Smooth muscle cell of the brain vasculature (primary cell): ENCODE measurements at places on chromosomes 2 and 18.

- DNase-seq = no peak
Observed at GRCh38 chr2:79789811-79790210, 277.0 kb downstream of the CTNNA2 start.

DNA sequence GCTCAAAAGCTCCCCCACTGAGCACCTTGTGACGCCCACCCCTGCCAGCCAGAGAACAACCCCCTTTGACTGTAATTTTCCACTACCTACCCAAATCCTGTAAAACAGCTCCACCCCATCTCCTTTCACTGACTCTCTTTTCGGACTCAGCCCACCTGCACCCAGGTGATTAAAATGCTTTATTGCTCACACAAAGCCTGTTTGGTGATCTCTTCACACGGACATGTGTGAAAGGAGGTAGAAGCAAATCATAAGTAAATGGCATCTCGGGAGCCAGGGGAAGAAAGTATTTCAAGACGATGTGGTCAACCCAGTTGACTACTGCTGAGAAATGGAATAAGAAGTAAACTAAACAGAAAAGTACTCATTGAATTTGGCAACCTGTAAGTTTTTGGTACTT lies 11.2 kb upstream of the NCKAP1 start:
- DNase-seq = no peak

DNA sequence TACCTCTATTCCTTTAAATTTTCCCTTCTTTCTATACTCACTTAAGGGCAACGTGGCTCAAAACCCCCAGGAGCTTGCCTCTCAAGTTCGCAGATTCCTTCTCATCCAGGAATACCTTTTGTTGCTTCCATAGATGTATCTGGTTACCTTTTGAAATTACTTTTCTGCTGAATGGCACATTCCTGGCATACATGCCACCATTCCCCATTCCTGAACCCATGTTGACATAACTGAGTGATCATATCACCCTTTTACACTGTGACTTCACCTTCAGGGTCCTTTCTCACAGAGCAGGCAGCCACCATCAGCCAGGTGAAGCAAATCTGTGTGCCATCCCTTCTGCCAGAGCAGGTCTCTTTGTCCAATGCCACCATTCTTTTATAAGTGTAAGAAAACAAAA lies 615.8 kb downstream of the ARHGAP15 start:
- DNase-seq = no peak

GRCh38 chr2:75003773-75004172 lies 45.3 kb downstream of the POLE4 start:
- no peak for DNase-seq

- no peak for DNase-seq
Observed at GRCh38 chr2:104046466-104046865, 807.4 kb upstream of the POU3F3 start.

DNA sequence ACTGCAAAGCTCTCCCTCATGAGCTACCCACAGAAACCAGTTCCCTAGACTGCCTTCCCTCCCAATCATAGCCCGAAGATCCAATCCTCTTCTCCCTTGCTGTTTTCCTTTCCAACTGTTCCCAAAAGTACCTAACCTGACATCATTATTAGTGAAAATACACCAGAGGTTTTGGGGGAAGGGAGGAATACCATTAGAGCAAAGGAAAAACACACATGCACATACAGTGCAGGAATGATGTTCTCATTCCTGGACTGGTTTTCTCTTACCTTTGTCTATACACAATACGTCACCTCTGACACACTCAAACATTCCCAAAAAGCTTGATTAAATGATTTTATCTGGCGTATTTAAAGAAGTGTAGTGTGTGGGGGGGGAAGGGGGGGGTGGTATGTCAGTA lies 46.2 kb downstream of the IKZF2 start:
- DNase-seq = no peak

- no peak for DNase-seq
Observed at GRCh38 chr2:67923696-67924095, 139.1 kb downstream of the C1D start.

- no peak for DNase-seq
Observed at GRCh38 chr2:141923657-141924056, 207.2 kb downstream of the LRP1B start.

DNA sequence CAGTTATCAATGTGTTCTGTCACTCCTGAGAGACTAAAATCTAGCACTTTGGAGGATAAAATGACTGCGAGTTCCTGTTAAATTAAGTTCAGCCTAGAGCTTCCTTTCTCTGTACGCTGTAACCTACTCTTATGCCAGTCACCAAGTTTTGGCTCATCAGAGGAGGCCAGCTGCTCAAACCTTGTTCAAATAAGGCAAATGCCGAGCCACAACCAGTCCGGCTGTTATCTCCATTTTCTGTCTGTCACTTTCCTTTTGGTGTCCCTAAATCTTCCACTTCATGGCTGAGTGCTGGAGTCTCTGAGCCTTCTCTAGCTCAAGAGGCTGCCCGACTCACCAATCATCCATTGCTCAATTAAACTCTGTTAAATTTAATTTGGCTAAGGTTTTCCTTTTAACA lies 33.5 kb upstream of the PXDN start:
- no peak for DNase-seq

DNA sequence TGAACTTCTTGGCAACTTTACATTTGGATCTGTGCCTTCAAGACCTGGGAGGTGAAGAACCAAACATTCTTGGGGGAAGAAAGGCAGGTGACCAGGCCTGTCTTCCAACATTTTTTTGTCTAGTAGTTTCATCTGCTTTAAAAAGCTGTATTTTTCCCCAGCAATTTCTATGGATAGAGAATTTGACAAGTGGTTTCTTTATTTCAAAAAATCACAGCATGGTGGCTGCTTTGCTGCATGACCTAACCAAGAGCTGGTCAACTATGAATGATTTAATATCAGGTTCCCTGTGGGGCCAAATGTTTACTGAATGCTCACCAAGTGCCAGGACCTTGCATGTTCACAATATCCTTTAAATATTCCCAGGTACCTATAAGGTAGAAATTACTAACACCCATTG lies 19.1 kb downstream of the LRP2 start:
- no peak for DNase-seq

DNA sequence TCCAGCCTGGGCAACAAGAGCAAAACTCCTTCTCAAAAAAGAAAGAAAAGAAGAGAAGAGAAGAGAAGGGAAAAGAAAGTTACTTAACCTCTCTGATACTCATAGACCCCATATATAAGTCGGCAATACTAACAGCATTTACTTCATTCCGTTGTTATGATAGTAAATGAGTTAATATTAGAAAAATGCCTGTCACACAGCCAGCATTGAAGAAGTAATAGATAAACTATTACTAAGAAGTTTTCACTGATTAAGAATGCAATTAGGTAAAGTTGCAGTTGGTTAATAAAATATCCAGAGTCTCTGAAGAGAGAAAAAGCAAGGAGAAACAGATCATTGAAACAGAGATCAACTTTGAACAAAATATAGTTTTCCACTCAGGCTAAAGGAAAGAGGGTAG lies 161.3 kb upstream of the UBE2E3 start:
- no peak for DNase-seq

DNA sequence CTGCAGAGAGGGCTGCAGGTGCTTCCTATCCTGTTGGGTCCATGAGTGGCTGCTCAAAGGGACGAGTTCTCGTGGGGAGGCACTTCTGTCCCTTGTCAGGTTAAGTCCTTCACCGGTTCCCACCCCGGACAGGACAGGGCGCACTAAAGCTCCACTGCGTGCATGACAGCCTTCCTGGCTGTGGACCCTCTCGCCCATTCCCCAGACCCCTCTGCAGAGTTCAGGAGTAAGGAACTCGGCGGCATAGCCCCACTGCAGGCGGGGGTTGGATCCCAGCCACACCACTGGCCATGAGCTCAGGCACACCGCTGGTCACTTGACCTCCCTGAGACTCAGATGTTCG lies 147.5 kb upstream of the ID2 start:
- no peak for DNase-seq

DNA sequence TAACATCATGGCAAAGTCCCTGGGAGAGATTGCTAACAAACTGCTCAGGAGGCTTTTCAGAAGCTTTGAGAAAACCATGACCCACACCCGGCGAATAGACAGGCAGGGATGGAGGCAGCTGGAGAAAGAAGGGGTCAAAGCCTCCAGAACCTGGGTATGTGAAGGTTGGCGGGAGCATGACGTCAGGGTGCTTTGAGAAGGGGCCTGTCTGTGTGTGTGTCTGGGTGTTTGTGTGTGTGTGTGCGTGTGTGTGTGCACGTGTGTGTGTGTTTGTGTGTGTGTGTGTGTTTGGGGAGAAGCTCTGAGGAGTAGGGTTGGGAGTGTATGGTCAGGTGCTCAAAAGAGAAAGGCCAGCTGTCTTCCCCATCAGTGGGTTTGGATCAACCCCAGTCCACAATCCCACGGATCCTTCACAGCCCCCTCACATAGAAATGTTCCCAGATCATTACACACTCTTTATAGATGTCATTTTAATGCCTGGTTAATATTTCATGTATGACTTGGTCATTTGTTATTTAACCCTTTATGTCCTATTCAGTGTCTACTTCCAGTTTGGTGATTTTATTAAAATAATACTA lies 254.1 kb upstream of the SMIM21 start:
- DNase-seq = no peak

GRCh38 chr2:235958931-235959410 lies 209.2 kb downstream of the GBX2 start:
- no peak for DNase-seq
